Activated CD4-positive, alpha-beta memory T cell treated with anti-CD3 and anti-CD28 coated beads for 36 hours (primary cell): ENCODE measurements at places on chromosomes 1 and 21. TPM values are rescaled to one million over a fixed set of nuclear protein-coding genes. Genes with fewer than 3 reads are reported as not detected.

GRCh38 chr1:245587435-245588115 is 432.8 kb downstream of the KIF26B start:
- H3K27ac ChIP-seq, result no peak overlapping the region
- no peak overlapping the region for H3K4me3 ChIP-seq
- no peaks in the 10 kb centered on the region for H3K36me3 ChIP-seq
- H3K4me1 ChIP-seq, result no peaks in the 10 kb centered on the region
- no peak for DNase-seq
- H3K27me3 ChIP-seq, result no peaks in the 10 kb centered on the region

DNA sequence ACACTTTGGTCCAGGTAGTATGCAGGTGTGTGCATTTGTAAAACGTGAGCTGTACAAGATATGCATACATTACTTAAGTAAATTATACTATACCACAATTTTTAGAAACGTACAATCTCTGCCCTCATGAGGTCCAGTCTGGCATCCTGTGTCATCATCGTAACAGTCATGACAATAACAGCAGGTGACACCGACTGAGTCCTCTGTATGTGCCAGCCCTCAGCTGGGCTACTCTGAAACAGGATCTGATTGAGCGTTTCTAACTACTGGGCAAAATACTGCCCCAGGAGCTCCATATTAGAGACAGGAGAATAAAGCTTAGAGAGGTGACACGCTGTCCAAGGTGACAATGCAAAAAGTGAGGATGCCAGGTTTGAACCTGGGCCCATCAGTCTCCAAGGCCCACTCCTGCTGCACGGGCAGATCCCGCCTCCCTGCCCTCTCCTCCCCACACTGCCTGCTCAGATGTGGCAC is 47.2 kb upstream of the ECE1 start:
- peak overlapping the region; percentile 74 for H3K27ac ChIP-seq
- peaks cover 93% of the 10 kb centered on the region for H3K4me1 ChIP-seq
- no peak for DNase-seq
- no peaks in the 10 kb centered on the region for H3K27me3 ChIP-seq
- H3K4me3 ChIP-seq, result no peak overlapping the region
- peaks cover 19% of the 10 kb centered on the region for H3K36me3 ChIP-seq

- peaks cover 8% of the 10 kb centered on the region for H3K36me3 ChIP-seq
- peak overlapping the region; percentile 43 for H3K4me3 ChIP-seq
- H3K27me3 ChIP-seq, result peaks cover 16% of the 10 kb centered on the region
- peaks cover 18% of the 10 kb centered on the region for H3K4me1 ChIP-seq
These were observed 25.4 kb downstream of the SLC19A2 start for GRCh38 chr1:169460191-169460833.

DNA sequence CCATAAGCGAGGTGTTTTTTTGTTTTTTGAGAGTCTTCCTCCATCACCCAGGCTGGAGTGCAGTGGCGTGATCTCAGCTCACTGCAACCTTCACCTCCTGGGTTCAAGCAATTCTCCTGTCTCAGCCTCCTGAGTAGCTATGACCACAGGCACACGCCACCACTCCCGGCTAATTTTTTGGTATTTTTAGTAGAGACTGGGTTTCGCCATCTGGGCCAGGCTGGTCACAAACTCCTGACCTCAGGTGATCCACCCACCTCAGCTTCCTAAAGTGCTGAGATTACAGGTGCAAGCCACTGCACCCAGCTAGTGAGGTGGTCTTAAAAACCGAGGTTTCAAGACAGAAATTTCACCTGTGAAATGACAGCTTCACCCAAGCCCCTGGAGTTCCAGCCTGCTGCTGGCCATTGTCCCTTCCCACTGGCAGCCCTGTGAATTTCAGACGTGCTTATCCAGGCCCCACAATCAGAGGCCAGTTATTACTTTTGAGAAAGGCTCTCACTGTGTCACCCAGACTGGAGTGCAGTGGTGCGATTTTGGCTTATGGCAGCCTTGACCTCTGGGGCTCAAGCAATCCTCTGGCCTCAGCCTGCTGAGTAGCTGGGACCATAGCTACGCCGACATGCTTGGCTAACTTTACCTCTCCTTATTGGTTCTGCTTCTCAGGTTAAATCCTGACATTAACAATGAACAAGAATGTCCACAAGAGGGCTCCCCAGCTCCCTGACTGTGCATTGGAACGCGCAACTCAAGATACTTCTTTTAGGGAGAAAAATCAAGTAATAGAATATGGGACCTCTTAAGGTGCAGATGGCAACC is 19.4 kb downstream of the ENO1 start:
- peaks cover 33% of the 10 kb centered on the region for H3K4me1 ChIP-seq
- H3K27me3 ChIP-seq, result no peaks in the 10 kb centered on the region
- peak; percentile 56 for DNase-seq
- no peak overlapping the region for H3K4me3 ChIP-seq
- H3K27ac ChIP-seq, result peak overlapping the region; percentile 84

DNA sequence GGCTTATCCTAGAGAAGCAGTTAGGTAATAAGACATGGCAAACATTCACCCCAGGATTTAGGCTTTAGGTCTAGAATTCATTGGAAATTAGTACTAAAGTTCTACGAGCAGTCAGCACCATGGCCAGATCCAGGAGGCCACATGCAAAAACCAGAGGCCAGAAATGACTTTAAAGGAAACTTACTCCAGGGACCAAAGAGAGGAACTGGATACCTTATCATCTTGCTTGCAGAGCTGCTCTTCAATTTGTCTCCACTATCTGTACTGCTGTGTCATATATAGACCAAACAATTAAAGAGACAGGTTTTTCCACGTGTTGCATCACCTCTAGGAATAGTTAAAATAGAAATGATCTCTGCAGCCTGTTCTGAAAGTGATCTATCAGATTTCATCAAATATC is 127.8 kb downstream of the LMX1A start:
- no peak overlapping the region for H3K4me3 ChIP-seq
- DNase-seq, result no peak
- H3K36me3 ChIP-seq, result no peaks in the 10 kb centered on the region

GRCh38 chr1:94036730-94037129 is 84.2 kb downstream of the ABCA4 start:
- H3K4me3 ChIP-seq, result no peak overlapping the region
- peak overlapping the region; percentile 68 for H3K27ac ChIP-seq

- DNase-seq, result peak; percentile 47
- no peaks in the 10 kb centered on the region for H3K36me3 ChIP-seq
- H3K27me3 ChIP-seq, result no peaks in the 10 kb centered on the region
- H3K4me3 ChIP-seq, result peak overlapping the region; percentile 59
- H3K27ac ChIP-seq, result peak overlapping the region; percentile 78
These were observed 29.2 kb downstream of the SOX13 start for GRCh38 chr1:204102029-204102611.

DNA sequence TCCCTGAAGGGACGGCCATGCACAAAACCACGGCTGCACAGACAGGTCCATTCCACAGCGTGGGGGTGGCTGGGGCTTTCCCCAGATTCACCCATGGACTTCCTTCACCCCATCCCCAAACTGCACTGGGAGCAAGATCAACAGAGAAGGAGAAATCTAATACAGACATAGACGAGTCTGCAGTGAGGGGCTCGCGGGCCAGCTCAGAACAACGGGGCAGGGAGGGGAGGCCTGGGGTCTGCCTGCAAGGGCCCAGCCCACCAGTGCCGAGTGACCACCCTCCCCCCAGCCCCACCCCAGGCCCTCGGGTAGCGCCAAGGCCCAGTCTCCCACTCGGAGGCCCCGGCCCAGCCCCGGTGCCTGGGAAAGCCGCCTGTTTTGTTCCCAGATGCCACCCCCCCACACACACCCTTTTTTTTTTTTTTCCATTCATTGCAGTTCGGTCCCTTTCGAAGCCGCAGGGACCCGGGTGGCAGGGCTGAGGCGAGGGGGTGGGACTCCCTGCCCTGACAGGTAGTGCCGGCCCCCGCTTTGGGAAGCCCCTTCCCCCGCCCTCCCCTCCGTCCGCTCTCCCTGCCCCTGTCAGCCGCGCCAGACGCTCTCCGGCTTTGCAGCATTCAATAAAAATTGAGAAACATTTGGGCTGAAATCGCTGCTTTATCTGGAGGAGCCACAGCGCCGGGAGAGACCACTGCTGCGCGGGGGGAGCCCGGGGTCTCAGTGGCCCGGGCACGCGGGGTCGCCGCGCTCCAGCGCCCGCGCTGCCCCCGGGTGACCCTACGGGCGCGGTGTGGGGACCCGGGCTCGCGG is 543 bp upstream of the EPHB2 start:
- peaks cover 67% of the 10 kb centered on the region for H3K27me3 ChIP-seq
- H3K4me3 ChIP-seq, result peak overlapping the region; percentile 44
- peak; percentile 24 for DNase-seq
- H3K4me1 ChIP-seq, result peaks cover 16% of the 10 kb centered on the region
- H3K27ac ChIP-seq, result no peak overlapping the region
- no peaks in the 10 kb centered on the region for H3K36me3 ChIP-seq

DNA sequence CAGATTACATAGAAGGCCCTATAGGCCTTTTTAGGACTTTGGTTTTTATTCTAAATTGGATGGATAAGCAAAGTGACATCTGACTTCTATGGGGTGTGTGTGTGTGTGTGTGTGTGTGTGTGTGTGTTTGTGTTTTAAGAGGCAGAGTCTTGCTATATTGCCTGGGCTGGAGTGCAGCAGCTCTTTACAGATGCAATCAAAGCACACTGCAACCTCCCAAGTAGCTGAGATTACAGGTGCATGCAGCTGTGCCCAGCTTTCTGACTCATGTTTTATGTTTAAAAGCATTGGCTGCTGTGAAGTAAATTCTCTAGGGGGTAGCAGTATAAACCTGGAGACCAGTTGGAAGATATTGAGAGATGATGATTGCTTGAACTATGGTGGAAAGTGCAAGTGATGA is 12.4 kb upstream of the EVI5 start:
- H3K27me3 ChIP-seq, result peaks cover 11% of the 10 kb centered on the region
- H3K4me3 ChIP-seq, result no peak overlapping the region
- H3K4me1 ChIP-seq, result no peaks in the 10 kb centered on the region

DNA sequence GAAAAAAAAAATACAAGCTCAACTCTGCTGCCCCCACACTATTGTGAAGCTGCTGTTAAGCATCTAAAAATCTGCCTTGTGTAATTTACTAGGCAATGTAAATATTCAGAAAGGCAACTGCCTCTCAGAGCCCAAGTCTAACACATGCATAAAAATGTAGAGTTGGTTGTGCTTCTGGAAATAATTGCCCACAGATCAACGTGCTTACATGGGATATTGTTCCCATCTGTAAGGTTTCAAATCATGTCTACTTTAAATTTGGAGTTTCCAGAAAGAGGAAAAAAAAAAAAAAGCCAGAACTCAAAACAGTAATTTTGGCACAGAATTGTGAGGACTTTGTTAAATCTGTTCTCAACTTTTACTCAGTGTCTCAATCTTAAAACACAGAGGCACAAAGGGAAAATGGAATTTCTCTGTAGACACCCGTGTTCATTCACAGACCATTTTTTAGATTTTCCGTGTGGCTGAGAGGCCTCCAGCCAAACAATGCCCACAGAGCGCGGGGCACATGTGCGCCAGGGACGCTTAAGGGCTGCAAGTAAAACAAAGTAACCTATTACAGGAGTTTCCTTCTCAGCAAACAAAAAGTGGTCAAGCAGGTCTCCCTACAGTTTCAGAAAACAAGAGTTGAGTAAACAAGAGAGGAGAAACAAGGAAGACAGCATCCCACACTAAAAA is 115.5 kb downstream of the RERE start:
- peaks cover 30% of the 10 kb centered on the region for H3K27me3 ChIP-seq
- peaks cover 27% of the 10 kb centered on the region for H3K4me1 ChIP-seq
- H3K4me3 ChIP-seq, result peak overlapping the region; percentile 77
- no peak for DNase-seq
- H3K27ac ChIP-seq, result peak overlapping the region; percentile 84

- no peak overlapping the region for H3K27ac ChIP-seq
- no peaks in the 10 kb centered on the region for H3K27me3 ChIP-seq
- H3K4me3 ChIP-seq, result no peak overlapping the region
- H3K36me3 ChIP-seq, result peaks cover 38% of the 10 kb centered on the region
These were observed 17.4 kb downstream of the ZNF326 start for GRCh38 chr1:90012300-90012699.

GRCh38 chr1:8189931-8190483 is 127.9 kb upstream of the SLC45A1 start:
- H3K4me1 ChIP-seq, result peaks cover 11% of the 10 kb centered on the region
- no peak for DNase-seq
- no peak overlapping the region for H3K27ac ChIP-seq

- no peaks in the 10 kb centered on the region for H3K36me3 ChIP-seq
- H3K4me3 ChIP-seq, result no peak overlapping the region
- H3K4me1 ChIP-seq, result no peaks in the 10 kb centered on the region
These were observed 341 bp upstream of the TMEM61 start for GRCh38 chr1:54980046-54980527.

DNA sequence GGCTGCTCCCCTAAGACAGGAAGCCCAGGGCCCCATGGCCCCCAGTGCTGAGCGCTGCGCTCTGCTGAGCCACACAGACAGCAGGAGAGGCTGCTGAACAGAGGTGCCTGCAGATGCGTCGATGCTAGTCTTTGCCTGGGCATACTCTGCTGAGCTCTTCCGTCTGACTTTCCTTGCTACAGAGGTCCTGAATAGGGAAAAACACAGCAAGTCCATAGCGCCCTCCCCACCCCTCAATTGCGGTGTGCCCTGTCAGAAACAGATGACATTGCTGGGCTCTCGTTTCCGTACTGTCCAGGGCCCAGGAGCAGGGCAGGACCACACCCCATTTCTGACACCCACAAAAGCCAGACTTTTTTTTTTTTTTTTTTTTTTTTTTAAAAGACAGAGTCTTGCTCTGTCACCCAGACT is 252.5 kb downstream of the SDCCAG8 start:
- peaks cover 32% of the 10 kb centered on the region for H3K36me3 ChIP-seq
- H3K4me1 ChIP-seq, result peaks cover 2% of the 10 kb centered on the region
- no peak overlapping the region for H3K27ac ChIP-seq
- no peaks in the 10 kb centered on the region for H3K27me3 ChIP-seq

DNA sequence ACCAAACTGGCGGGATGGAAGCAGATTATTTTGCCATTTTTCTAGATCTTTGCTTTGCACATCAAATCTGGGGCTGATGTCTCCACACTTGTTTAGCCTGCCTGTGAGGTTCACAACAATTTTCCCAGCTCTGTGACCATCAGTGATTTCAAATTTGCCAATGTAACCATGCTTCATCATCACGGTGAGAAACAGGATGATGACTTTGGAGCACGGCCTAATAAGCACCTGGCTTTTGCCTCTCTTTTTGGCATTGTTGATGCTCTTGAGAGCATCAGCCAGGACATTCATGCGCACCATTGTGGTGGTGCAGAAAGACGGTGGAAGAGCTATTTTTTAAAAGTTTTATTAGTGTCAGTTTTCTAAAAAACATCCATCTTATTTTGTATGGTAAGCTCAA is 50.1 kb downstream of the IARS2 start:
- no peak overlapping the region for H3K4me3 ChIP-seq
- peaks cover 1% of the 10 kb centered on the region for H3K4me1 ChIP-seq
- peaks cover 51% of the 10 kb centered on the region for H3K36me3 ChIP-seq
- no peaks in the 10 kb centered on the region for H3K27me3 ChIP-seq

Gene MEX3A
- 0.43 TPM for total RNA-seq

Gene GNB1
- total RNA-seq, result 403 TPM

Gene ZNF683
- total RNA-seq, result not detected

Gene C1orf35
- 21.9 TPM for total RNA-seq

Gene RAB25
- 0.52 TPM for total RNA-seq

Gene FAM43B
- total RNA-seq, result not detected

Gene SPOCD1
- total RNA-seq, result 0.73 TPM

Gene IL22RA1
- total RNA-seq, result not detected
